ENCODE measurements at places on chromosomes 2 and 18.
A peak's percentile ranks its signal among the peaks of the same experiment; 100 is the strongest.

GRCh38 chr18:48837676-48838075 is 113.1 kb downstream of the SMAD7 start:
- no peak for DNase-seq

GRCh38 chr18:49023938-49024803 is 73.4 kb upstream of the SMAD7 start:
- no peak for DNase-seq

DNA sequence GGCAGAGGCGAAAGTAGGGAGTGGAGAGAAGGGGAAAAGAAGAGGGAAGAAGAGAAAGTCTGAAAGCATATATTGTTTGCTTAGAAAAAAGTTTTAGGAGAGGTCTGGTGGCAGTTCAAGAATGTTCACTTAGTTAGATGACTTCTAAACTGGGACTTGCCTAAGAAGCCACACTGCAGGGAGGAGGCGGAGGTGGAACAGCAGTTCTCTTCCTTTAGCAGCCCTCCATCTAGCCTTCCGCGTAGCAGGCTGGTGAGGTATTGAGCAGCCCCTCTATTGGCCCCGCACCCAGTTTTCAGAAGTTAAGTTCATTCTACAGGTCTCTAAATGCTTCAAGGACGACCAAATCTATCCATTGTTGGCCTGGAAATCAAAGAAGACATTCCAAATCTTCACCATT is 31.9 kb upstream of the WIPF1 start:
- no peak for DNase-seq

GRCh38 chr2:159093497-159093896 is 125.1 kb downstream of the TANC1 start:
- no peak for DNase-seq

DNA sequence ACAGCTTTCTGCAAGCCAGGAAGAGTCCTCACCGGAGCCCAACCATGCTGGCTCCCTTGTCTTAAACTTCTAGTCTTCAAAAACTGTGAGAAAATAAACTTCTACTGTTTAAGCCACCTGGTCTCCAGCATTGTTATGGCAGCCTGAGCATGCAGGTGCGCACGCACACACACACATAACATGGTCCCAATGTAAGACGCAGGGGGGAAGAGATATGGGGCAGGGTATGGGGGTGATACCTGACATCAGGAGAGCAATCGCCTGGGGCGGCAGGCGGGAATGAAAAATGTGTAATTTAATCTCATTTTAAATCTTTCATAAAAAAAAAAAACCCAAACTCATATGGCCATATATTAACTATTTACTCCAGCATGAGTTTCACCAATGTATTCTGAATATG is 18.0 kb downstream of the HJURP start:
- no peak for DNase-seq

DNA sequence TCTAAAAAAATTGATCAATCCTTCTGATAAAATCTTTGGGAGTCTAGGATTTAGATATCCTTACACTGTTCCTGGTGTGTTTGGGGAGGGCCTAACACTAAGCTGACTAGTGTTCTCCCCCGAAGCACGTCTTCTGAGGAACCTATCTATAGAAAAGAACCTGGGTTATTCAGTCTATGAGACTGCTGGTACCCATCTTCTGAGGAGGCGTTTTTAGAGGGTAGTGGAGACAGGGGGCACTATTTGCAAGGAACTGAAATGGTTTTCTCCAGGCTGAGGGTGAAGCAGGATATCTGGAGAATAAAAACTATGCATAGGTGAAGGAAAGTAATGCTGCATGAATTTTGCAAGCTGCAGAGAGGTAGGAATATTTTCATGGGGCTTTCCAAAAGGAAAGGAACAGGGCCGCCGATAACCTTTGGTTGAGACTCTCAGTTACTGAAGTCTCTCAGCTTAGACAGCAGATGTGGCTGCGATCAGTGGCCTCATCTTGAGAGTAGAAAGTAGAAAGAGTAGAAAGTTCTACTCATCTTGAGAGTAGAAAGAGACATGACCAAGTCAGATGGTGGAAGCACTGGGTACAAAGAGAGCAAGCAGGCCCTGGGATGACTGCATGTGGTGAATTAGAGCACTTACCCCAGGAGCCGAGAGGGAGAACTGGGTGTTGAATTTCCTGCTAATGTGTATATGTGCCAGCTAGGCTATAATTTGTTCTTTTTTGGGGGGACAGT is 31.8 kb upstream of the KCNE4 start:
- DNase-seq, result no peak

- peak; percentile 90 for DNase-seq
Measured at GRCh38 chr2:181778621-181779201, 98.4 kb upstream of the NEUROD1 start.

- DNase-seq, result no peak
Measured at GRCh38 chr2:216915557-216916150, 55.8 kb upstream of the TNP1 start.

GRCh38 chr18:8065284-8065683 is 498.2 kb downstream of the PTPRM start:
- no peak for DNase-seq

- no peak for DNase-seq
Measured at GRCh38 chr2:26430826-26431225, 29.1 kb downstream of the DRC1 start.

GRCh38 chr2:211204456-211204855 is 648.1 kb downstream of the CPS1 start:
- DNase-seq, result no peak

DNA sequence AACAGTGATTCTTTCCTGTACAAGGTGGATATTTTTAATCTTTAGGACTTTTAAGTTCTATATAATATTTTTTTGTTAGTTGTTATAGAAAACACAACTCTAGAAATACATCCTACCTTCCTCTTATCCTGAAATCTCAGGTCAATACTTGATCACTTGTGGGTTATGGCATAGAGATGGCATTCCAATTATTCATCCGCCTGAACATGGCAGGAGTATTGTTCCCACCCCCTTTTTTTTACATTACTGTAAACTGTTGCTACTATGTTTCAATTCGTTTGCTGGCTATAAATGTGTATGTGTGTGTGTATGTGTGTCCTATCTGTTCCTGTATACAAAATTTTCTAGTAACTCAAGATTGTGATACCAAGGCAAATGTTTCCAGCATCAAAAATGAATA is 43.3 kb upstream of the FN1 start:
- no peak for DNase-seq

GRCh38 chr18:59448546-59448945 is 89.5 kb upstream of the LMAN1 start:
- DNase-seq, result no peak

DNA sequence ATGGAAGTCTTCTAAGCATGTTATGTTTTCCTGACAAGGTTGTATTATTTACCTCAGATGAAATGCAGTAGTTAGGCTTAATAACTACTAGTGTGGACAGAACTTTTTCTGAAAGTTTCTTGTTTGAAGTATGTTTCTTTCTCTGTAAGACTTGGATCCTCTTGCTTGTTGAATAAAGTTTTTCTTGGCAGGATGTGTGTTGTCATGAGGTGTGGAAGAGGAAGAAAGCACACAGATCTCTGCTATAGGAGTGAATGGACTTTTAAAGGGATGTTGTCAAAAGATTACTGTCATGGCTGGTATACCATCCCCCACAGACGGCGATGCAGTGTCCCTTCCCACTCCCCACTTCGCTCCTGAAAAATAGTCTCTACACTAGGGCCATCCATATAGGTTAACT is 2.6 kb downstream of the CAB39 start:
- no peak for DNase-seq

DNA sequence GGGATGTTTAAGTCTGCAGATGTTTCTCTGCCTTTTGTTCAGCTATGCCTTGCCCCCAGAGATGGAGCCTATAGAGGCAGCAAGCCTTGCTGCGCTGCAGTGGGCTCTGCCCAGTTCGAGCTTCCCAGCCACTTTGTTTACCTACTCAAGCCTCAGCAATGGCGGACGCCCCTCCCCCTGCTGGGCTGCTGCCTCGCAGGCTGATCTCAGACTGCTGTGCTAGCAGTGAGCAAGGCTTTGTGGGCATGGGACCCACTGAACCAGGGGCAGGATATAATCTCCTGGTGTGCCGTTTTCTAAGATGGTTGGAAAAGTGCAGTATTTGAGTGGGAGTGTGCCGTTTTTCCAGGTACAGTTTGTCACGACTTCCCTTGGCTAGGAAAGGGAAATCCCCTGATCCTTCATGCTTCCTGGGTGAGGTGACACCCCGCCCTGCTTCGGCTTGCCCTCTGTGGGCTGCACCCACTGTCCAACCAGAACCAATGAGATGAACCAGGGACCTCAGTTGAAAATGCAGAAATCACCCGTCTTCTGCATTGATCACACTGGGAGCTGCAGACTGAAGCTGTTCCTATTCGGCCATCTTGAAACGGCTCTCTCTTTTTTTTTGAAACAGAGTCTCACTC is 27.6 kb upstream of the ADAM23 start:
- no peak for DNase-seq

GRCh38 chr2:31137211-31138036 is 816 bp downstream of the GALNT14 start:
- DNase-seq, result no peak

DNA sequence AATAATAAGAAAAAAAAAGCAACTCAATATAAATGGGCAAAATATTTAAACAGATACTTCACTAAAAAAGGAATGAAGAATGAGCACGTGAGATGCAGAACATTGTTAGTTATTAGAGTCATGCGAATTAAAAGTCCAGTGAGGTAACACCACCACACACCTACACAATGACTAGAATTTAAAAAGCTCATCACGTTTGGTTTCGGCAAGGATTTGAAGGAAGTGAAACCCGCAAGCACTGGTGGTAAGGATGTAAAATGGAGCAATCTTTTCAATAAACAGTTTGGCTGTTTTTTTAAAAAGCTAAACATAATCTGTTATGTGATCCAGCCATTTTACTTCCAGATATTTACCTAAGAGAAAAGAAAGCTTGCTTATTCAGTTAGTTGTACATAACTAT is 1181.6 kb upstream of the CELF4 start:
- no peak for DNase-seq

DNA sequence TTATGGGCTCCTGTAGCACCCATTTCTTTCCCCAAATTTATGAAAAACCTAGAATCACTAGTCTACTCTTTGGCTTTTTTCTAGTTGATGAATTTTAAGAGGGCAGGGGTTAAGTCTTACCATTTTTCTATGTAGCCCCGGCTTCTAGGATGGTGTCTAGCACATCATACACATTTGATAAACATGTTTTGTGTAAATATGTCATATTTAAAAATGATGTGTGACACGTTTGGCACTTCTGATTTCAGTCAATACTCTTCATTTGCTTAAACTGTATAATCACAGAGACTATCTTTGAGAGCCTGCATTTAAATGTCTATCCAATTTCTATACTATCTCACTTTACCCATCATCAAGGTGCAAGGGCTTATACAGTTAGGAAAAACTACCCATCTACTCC is 331.1 kb downstream of the TDRD15 start:
- DNase-seq, result no peak

GRCh38 chr2:222944552-222944951 is 83.7 kb downstream of the ACSL3 start:
- no peak for DNase-seq

GRCh38 chr18:76335859-76336640 is 159.0 kb downstream of the ZNF516 start:
- DNase-seq, result no peak
